Ovary (tissue), 10 donors: ENCODE measurements at places on chromosomes 1 and 21. TPM values are rescaled to one million over a fixed set of nuclear protein-coding genes. Genes with fewer than 3 reads are reported as not detected.

DNA sequence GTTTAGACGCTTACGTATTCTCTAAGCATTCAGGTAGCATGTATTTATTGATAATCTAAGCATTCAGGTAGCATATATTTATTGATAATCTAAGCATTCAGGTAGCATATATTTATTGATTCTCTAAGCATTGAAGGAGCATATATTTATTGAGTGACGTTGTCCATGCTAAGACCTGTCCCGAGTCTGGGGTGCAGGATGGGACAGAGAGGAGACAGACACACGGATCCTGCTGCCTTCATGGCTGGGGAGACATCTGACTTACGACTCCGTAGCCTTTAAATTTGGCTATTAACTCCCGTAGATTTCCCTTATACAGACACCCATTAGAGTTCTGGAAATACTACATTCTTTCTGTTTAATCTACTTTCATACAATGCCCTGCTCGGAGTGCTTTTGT, 982 bp downstream of the SCCPDH start:
- H3K27me3 ChIP-seq, result no peaks in the 10 kb centered on the region
- H3K36me3 ChIP-seq, result no peaks in the 10 kb centered on the region
- DNase-seq, result no peak
- peak overlapping the region; percentile 89 for H3K4me3 ChIP-seq
- no peaks in the 10 kb centered on the region for H3K4me1 ChIP-seq

GRCh38 chr1:77672374-77672773, 10.1 kb downstream of the ZZZ3 start:
- no peaks in the 10 kb centered on the region for H3K36me3 ChIP-seq
- DNase-seq, result no peak
- peaks cover 14% of the 10 kb centered on the region for H3K4me1 ChIP-seq
- no peaks in the 10 kb centered on the region for H3K27me3 ChIP-seq
- no peak overlapping the region for H3K4me3 ChIP-seq
- H3K27ac ChIP-seq, result no peak overlapping the region

DNA sequence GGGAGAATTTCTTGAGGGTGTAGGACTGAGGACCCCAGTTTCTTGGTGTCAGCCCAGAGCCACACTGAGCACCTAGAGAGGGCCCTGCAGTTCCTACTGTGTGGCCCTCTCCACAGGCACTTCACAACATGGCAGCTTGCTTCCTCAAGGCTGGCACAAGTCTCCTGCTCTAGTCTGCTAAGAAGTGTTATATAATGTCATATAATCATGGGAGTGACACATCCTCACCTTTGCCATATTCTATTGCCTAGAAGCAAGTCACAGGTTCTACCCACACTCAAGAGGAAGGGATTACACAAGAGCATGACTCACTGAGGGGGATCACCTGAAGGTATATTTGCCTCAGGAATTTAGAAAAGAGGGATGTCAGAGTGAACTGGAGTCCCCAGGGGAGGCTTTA, 5.5 kb upstream of the SNX27 start:
- peaks cover 3% of the 10 kb centered on the region for H3K4me1 ChIP-seq
- H3K4me3 ChIP-seq, result no peak overlapping the region
- no peak overlapping the region for H3K27ac ChIP-seq
- no peaks in the 10 kb centered on the region for H3K27me3 ChIP-seq
- H3K36me3 ChIP-seq, result no peaks in the 10 kb centered on the region

- H3K4me3 ChIP-seq, result no peak overlapping the region
- no peak for DNase-seq
- H3K36me3 ChIP-seq, result no peaks in the 10 kb centered on the region
- H3K4me1 ChIP-seq, result no peaks in the 10 kb centered on the region
- H3K27ac ChIP-seq, result no peak overlapping the region
Measured at GRCh38 chr1:178183796-178184195, 89.9 kb downstream of the RASAL2 start.

- no peak overlapping the region for H3K4me3 ChIP-seq
- H3K4me1 ChIP-seq, result no peaks in the 10 kb centered on the region
- no peak for DNase-seq
- H3K36me3 ChIP-seq, result no peaks in the 10 kb centered on the region
- H3K27me3 ChIP-seq, result no peaks in the 10 kb centered on the region
Measured at GRCh38 chr1:31487143-31487542, 74.1 kb downstream of the SERINC2 start.

DNA sequence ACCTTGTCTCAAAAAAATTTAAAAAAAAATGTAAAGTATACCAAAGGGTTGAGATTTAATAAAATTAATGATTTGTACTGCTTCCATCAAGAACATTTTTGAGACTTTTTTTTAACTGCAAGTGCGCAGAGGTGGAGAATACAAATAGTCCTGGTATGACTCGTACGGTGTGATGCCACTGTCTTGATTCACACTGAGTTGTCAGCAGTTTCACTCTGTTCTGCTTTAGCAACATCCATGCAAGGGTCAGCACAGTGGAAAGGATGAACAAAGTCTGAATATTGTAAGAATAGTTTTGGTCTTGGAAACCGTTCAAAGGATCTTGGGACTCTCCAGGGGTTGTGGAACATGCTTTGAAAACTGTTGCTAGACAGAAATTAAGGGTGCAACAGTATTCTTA, 40.2 kb downstream of the EXO1 start:
- no peaks in the 10 kb centered on the region for H3K4me1 ChIP-seq
- no peak overlapping the region for H3K4me3 ChIP-seq
- no peaks in the 10 kb centered on the region for H3K27me3 ChIP-seq

- DNase-seq, result no peak
- no peaks in the 10 kb centered on the region for H3K36me3 ChIP-seq
- H3K27me3 ChIP-seq, result no peaks in the 10 kb centered on the region
- no peak overlapping the region for H3K4me3 ChIP-seq
- no peaks in the 10 kb centered on the region for H3K4me1 ChIP-seq
Measured at GRCh38 chr1:78141531-78142231, 95.9 kb downstream of the GIPC2 start.

DNA sequence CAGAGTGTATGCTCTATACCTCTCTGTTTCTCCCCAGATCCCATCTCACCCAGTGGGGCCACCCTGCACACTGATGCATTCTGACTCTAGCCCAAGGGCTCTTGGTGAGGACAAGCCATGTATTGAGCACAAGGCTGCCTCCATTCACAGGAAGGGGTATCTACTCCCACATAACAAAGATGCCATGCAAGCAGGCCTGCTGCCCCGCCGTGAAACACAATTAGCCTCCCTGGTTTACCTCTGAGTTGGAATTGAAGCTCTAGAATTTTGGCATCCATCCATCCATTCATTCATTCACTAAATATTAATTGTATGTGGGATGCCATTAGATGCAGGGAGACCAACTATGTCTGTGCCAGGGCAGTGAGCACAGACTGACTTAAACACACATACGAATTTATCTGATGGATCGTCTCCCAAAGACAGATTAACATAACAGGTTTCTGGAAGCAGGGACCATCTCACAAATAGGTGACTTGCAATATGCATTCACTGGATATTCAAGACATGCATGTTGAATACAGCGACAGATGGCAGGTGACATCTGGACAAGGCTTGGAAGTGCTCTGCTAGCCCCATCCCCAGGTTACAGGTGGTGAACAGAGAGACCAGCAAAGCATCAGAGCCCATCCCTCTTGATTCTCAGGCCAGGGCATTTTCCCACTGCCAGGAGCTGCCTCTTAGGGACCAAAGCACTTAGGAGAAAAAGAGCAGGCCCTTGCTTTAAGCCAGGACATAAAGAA, 34.3 kb downstream of the TRABD2B start:
- DNase-seq, result no peak
- no peak overlapping the region for H3K27ac ChIP-seq
- H3K36me3 ChIP-seq, result no peaks in the 10 kb centered on the region
- no peak overlapping the region for H3K4me3 ChIP-seq
- peaks cover 1% of the 10 kb centered on the region for H3K4me1 ChIP-seq

GRCh38 chr1:162250004-162250730, 126.5 kb downstream of the SPATA46 start:
- no peak for DNase-seq
- H3K27ac ChIP-seq, result no peak overlapping the region
- no peak overlapping the region for H3K4me3 ChIP-seq
- H3K27me3 ChIP-seq, result no peaks in the 10 kb centered on the region

DNA sequence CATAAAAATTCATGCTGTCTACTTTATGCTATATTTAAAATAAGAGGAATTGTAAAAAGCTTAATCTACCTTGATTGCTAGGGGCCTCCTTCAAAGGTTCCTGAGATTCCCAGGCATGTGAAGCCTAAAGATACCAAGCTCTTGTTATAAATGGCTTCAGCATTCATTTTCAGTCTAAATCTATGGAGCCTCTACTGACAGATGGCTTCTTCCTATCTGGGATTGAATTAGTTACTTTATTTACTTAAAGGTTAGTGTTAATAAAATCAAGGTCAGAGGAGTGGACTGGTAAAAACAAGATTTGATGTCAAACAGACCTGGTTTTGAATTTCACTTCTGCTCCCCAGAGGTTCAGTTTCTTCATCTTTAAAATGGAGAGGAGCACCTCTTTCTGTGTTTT, 93.7 kb downstream of the TNNI3K start:
- no peaks in the 10 kb centered on the region for H3K36me3 ChIP-seq
- no peak overlapping the region for H3K27ac ChIP-seq
- no peaks in the 10 kb centered on the region for H3K4me1 ChIP-seq

GRCh38 chr1:55588309-55588708, 373.1 kb upstream of the USP24 start:
- peaks cover 11% of the 10 kb centered on the region for H3K4me1 ChIP-seq
- no peak overlapping the region for H3K27ac ChIP-seq
- no peaks in the 10 kb centered on the region for H3K36me3 ChIP-seq
- DNase-seq, result no peak
- H3K27me3 ChIP-seq, result no peaks in the 10 kb centered on the region

DNA sequence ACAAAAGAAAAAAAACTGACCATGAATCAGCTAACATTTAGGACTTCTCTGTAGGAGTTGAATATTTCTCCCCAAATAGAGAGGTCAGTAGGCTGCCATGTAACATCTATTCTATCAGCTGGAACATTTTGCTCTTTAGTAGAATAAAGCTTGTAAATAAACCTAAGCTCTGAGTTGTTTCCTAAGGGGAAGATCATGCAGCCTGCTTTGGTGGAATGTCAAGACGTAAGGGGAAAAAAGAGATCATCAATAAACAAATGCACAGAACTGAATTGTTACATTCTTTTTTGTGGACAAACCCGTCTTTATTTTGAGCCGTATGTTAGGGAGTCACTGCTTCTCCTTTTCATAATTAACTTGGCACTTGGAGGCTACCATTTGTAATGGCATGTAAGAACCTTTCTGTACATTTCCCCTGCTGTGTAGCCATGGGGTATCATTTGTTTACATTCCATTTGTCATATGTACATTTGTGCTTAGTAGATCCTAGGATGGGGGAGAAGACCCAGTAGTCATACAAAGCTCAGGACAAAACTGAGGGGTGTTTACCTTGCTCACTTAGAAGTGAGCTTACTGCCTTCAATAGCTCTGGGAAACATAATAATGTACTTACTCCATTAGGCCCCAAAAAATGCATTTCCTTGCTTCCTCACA, 10.8 kb upstream of the PALMD start:
- DNase-seq, result no peak
- H3K36me3 ChIP-seq, result no peaks in the 10 kb centered on the region
- H3K4me3 ChIP-seq, result no peak overlapping the region
- no peak overlapping the region for H3K27ac ChIP-seq

DNA sequence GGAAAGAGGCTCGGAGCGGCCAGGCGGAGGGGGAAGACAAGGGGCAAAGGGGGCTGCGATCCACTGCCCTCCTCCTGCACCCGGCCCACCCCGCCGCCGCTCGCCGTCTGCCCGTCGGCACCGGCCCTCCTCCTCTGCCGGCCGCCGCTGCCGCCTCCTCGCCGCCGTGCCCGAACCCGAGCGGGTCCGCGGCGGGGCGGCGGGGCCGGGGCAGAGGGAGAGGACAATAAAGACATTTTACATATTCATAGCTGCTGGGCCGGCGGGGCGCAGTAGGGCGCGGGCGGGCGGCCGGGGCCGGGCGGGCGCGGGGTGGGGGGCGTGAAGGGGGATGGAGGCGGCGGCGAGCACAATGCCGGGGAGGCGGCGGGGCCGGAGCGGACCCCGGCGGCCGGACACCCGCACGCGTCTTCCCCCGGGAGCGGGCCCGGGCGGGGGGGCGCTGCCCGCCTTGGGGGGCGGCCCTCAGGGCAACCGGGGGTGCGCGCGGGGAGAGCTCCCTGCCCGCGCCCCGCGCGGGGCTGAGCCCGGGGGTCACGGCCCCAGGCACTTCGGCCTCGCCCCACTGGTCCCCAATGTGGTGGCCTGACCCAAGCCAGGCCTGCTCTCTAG, 546 bp downstream of the POU2F1 start:
- peak overlapping the region; percentile 88 for H3K27ac ChIP-seq
- H3K4me1 ChIP-seq, result peaks cover 1% of the 10 kb centered on the region
- DNase-seq, result no peak
- H3K27me3 ChIP-seq, result no peaks in the 10 kb centered on the region
- no peaks in the 10 kb centered on the region for H3K36me3 ChIP-seq

- H3K4me1 ChIP-seq, result peaks cover 2% of the 10 kb centered on the region
- DNase-seq, result no peak
- H3K4me3 ChIP-seq, result no peak overlapping the region
Measured at GRCh38 chr1:168110896-168111545, 25.7 kb downstream of the GPR161 start.

DNA sequence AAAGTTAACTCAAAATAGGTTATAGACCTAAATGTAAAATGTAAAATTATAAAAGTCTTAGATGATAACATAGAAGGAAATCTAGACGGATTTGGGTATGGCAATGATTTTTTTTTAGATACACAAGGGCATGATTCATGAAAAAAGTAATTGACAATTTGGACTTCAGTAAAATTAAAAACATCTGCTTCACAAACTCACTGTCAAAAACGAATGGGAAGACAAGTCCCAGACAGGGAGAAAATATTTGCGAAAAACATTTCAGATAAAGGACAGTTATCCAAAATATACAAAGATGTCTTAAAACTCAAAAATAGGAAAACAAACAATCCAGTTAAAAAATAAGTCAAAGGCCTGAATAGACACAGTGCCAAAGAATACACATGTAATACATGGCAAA, 9.7 kb upstream of the PTGS2 start:
- no peak overlapping the region for H3K27ac ChIP-seq
- H3K4me1 ChIP-seq, result no peaks in the 10 kb centered on the region
- no peak overlapping the region for H3K4me3 ChIP-seq
- H3K36me3 ChIP-seq, result no peaks in the 10 kb centered on the region
- H3K27me3 ChIP-seq, result no peaks in the 10 kb centered on the region

- no peak for DNase-seq
- H3K27ac ChIP-seq, result no peak overlapping the region
- peaks cover 2% of the 10 kb centered on the region for H3K4me1 ChIP-seq
- H3K27me3 ChIP-seq, result no peaks in the 10 kb centered on the region
- no peak overlapping the region for H3K4me3 ChIP-seq
Measured at GRCh38 chr1:55081188-55081904, 42.0 kb downstream of the PCSK9 start.

The FCAMR gene
- total RNA-seq, result not detected

The CFAP141 gene
- total RNA-seq, result 2.4 TPM

The DMBX1 gene
- not detected for total RNA-seq

The CBR1 gene
- total RNA-seq, result 36.5 TPM

The DISP3 gene
- not detected for total RNA-seq

The KCNQ4 gene
- 0.77 TPM for total RNA-seq

The KCNE1 gene
- total RNA-seq, result not detected

The HCRTR1 gene
- not detected for total RNA-seq

The KLHDC8A gene
- total RNA-seq, result 270 TPM

The KRTAP10-9 gene
- not detected for total RNA-seq

The CACNA1S gene
- not detected for total RNA-seq

The DSCAM gene
- not detected for total RNA-seq

The CSF3R gene
- total RNA-seq, result 4.7 TPM
